ENCODE measurements at places on chromosomes 3 and 15. TPM values are rescaled to one million over a fixed set of nuclear protein-coding genes. Genes with fewer than 3 reads are reported as not detected.

GRCh38 chr15:29542994-29543393, 273.4 kb upstream of the NSMCE3 start:
- H3K36me3 ChIP-seq, result no peaks in the 10 kb centered on the region
- no peaks in the 10 kb centered on the region for H3K4me1 ChIP-seq
- no peak for DNase-seq
- peaks cover 65% of the 10 kb centered on the region for H3K27me3 ChIP-seq

DNA sequence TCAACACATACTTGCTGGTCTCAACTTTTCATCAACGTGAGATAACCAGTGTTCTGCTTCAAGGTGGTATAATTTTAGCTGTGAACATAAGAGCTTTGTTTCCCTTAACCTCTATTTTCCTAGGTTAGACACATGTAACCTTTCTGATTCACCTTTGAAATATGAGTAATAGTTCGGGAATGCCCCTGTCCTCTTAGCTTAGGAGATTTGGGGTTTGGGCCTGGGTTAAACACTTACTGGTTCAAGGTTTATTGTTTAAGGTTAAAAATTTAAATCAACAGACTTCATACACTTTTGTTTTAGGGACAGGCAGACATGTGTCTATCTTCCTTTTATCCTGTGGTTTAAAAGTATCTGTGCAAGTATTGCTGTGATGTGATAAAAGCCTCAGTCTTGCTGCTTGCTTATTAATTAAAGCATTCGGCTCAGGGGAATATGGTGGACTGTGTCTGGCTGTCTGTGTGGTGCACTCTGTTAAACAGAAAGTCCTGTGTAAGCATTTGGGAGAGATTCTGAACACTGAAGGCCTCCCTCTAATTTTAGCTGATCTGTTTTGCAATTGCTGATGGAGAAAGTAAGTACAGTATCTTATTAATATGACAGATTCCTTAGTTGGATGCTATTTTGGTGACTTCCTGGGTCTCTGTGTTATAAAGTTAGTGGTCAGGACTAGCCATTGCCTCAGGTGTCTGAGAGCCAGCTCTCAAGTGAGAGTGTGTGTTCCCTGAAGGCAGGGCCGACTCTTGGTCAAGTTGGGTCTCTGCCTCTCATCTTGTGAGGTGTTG, 81.8 kb downstream of the USP13 start:
- peak; percentile 31 for DNase-seq
- H3K27me3 ChIP-seq, result no peaks in the 10 kb centered on the region
- H3K4me3 ChIP-seq, result no peak overlapping the region
- peaks cover 31% of the 10 kb centered on the region for H3K4me1 ChIP-seq

DNA sequence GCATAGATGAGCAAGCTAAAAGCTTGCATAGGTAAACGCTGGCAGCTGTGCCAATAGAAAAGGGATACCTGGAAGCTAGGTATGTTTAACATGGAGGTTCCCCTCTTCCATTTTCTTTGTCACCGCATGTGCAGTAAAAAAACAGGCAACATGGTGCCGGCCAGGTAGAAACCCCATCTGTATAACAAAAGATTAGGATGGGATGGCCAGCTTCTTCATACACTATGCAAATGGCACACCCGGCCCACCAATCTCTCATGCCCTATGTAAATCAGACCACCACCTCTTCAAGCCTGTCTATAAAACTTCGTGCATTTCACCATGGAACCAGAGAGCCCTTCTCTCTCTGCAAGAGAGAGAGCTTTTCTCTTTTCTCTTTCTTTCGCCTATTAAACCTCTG, 224.3 kb upstream of the P2RY1 start:
- H3K36me3 ChIP-seq, result no peaks in the 10 kb centered on the region
- H3K4me3 ChIP-seq, result no peak overlapping the region
- H3K27me3 ChIP-seq, result no peaks in the 10 kb centered on the region
- H3K4me1 ChIP-seq, result no peaks in the 10 kb centered on the region
- no peak for DNase-seq

GRCh38 chr15:66897971-66898370, 167.4 kb upstream of the SMAD3 start:
- H3K27me3 ChIP-seq, result no peaks in the 10 kb centered on the region
- DNase-seq, result no peak
- no peaks in the 10 kb centered on the region for H3K4me1 ChIP-seq
- H3K36me3 ChIP-seq, result no peaks in the 10 kb centered on the region
- no peak overlapping the region for H3K27ac ChIP-seq
- H3K4me3 ChIP-seq, result no peak overlapping the region

GRCh38 chr15:87155771-87156170, 1076.1 kb downstream of the AGBL1 start:
- H3K4me1 ChIP-seq, result no peaks in the 10 kb centered on the region
- no peak overlapping the region for H3K4me3 ChIP-seq
- no peaks in the 10 kb centered on the region for H3K36me3 ChIP-seq
- no peak for DNase-seq
- H3K27me3 ChIP-seq, result no peaks in the 10 kb centered on the region

DNA sequence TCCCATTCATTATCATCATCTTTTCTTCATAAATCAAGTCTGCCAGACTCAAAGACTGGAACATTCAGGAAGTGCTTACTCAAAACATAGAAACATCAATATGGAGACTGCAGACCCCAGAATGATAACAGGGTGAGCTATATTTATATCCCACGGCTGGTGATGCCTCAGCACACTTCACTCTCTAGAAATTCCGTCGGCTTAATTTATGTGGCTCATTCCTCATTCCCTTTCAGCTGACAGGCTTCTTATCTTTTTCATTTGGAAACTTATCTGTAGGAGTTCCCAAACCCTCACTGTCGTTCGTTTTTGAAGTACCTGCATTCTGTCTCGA, 45.5 kb downstream of the RFTN1 start:
- DNase-seq, result no peak
- H3K27me3 ChIP-seq, result 0 out of 2 replicates have a peak, but pooled peaks cover 4% of the 10 kb centered on the region
- no peak overlapping the region for H3K27ac ChIP-seq
- H3K36me3 ChIP-seq, result no peaks in the 10 kb centered on the region

- no peaks in the 10 kb centered on the region for H3K36me3 ChIP-seq
- no peaks in the 10 kb centered on the region for H3K27me3 ChIP-seq
- no peak overlapping the region for H3K4me3 ChIP-seq
- peaks cover under 1% of the 10 kb centered on the region for H3K4me1 ChIP-seq
- DNase-seq, result no peak
These were observed 872.9 kb downstream of the NAALADL2 start for GRCh38 chr3:175732017-175732416.

The FRMD4B gene
- 10.2 TPM for total RNA-seq

GRCh38 chr3:56775445-56775837, 26.3 kb downstream of the ARHGEF3 start:
- H3K27ac ChIP-seq, result no peak overlapping the region
- no peak overlapping the region for H3K4me3 ChIP-seq
- no peak for DNase-seq
- H3K4me1 ChIP-seq, result no peaks in the 10 kb centered on the region
- H3K36me3 ChIP-seq, result no peaks in the 10 kb centered on the region

DNA sequence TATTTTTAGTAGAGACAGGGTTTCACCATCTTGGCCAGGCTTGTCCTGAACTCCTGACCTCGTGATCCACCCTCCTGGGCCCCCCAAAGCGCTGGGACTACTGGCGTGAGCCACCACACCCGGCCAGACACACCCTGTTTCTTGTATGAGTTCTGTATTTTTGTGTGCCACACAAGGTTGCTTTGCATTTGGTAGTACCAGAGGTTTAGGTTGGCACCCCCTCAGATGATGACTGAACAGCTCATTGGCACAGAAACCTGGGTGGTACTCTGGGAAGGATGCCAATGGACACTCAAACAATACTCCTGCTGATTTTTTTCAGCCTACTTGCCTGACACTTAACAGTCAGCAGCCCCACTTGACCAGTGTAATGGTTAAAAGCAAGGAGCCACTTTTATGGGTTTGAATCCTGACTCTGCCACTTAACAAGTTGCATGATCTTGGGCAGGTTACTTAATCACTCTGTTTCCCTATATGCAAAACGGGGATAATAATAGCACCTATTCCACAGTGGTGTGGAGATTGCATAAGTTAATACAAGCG, 39.2 kb upstream of the BCL2A1 start:
- H3K27me3 ChIP-seq, result no peaks in the 10 kb centered on the region
- H3K4me1 ChIP-seq, result peaks cover 20% of the 10 kb centered on the region
- H3K27ac ChIP-seq, result peak overlapping the region; percentile 66
- DNase-seq, result no peak

DNA sequence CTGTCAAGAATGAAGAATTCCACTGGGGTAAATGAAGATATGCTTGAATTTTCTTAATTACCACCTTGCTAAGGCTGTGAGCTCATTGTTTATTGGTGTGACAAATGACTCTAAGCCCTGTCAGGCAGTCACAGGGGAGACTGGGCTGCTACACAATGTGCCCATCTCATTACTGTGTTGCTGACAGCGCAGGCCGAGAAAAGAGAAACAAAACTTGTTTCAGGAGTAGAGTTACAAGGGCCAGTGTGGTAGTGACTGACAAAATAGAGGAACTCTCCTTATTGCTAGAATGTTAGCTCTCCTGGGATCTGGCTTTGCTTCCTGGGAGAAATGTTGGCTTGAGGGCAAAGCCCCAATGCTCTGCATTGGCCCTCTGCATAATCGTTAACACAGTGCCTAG, 130.4 kb upstream of the CRBN start:
- DNase-seq, result no peak
- H3K27me3 ChIP-seq, result no peaks in the 10 kb centered on the region
- H3K27ac ChIP-seq, result no peak overlapping the region
- H3K4me1 ChIP-seq, result no peaks in the 10 kb centered on the region

DNA sequence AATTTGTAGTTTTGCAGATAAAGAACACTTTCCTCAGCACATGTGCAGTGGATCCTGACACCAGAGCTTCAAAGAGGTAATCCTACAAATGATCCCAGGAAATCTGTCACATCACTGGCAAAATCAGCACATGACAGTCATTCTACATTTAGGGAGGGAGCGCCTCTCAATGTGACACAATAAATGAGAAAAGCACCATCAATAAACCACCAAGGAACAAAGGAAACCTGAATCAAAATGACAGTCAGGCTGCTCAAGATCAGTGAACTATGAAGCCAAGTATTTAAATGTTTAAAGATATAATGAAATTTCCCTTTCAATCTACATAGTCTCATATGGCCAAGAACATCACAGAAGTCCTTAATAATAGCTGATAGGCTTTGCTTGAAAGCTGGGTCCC, 119.5 kb downstream of the LRRN1 start:
- H3K4me3 ChIP-seq, result no peak overlapping the region
- H3K4me1 ChIP-seq, result no peaks in the 10 kb centered on the region
- no peak for DNase-seq
- no peaks in the 10 kb centered on the region for H3K27me3 ChIP-seq
- no peak overlapping the region for H3K27ac ChIP-seq
- H3K36me3 ChIP-seq, result no peaks in the 10 kb centered on the region

DNA sequence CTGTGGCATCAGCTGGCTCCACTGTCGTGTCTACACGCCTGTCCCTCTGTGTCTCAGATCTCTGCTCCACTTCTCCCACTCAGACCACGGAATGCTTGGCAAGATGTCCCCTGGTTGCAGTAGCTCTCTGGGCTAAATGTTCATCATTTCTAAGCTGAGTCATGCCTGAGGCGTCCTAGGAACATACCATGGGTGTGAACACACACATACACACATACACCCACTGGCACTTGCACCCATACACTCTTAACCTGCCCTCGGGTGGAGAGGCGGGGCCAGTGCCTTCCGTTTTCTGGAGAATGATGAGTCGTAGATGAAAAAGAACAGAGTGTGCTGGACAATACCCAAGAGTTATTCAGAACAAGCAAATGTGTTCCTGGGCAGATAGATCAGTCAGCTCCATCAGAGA, 72.4 kb downstream of the SENP2 start:
- DNase-seq, result peak; percentile 69
- H3K27ac ChIP-seq, result peak overlapping the region; percentile 31
- H3K4me3 ChIP-seq, result no peak overlapping the region

The STARD5 gene
- 0.41 TPM for total RNA-seq

- H3K27me3 ChIP-seq, result peaks cover 49% of the 10 kb centered on the region
- no peaks in the 10 kb centered on the region for H3K4me1 ChIP-seq
- H3K36me3 ChIP-seq, result no peaks in the 10 kb centered on the region
- H3K27ac ChIP-seq, result no peak overlapping the region
These were observed 293.3 kb downstream of the MEX3B start for GRCh38 chr15:81752546-81752942.

DNA sequence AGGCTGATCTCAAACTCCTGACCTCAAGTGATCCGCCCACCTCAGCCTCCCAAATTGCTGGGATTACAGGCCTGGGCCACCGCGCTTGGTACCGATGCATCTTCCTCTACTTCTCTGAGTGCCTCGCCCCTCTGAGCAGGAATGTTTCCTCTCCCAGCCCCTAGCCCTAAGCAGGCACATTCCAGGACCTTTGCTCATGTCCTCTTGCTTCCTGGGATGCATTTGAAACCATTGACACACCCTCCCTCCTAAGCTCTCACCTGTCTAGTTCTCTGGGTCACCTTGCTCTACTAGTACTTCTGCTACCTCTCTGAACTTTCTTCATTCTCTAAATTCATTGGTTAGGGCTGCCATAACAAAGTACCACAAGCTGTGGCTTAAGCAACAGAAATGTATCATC, 17.9 kb upstream of the UACA start:
- no peaks in the 10 kb centered on the region for H3K36me3 ChIP-seq
- peaks cover 53% of the 10 kb centered on the region for H3K4me1 ChIP-seq
- no peaks in the 10 kb centered on the region for H3K27me3 ChIP-seq
- peak overlapping the region; percentile 34 for H3K27ac ChIP-seq

- no peaks in the 10 kb centered on the region for H3K27me3 ChIP-seq
- H3K4me3 ChIP-seq, result no peak overlapping the region
These were observed 69.6 kb upstream of the STRIT1 start for GRCh38 chr3:155362808-155363689.

DNA sequence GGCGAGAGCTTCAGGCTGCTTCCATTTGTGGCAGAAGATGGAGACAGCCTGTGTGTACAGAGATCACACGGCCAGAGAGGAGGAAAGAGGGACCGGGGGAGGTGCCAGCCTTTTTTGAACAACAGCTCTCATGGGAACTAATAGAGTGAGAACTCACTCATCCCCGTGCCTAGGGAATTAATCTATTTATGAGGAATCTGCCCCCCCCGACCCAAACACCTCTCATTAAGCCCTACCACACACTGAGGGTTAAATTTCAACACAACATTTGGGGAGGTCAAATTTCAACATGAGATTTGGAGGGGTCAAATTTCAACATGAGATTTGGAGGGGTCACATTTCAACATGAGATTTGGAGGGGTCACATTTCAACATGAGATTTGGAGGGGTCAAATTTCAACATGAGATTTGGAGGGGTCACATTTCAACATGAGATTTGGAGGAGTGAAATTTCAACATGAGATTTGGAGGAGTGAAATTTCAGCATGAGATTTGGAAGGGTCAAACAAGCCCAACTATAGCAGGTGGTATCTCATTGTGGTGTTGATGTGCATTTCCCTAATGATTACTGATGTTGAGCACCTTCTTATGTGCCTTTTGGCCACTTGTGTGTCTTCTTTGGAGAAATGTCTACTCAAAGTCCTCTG, 20.6 kb upstream of the RFTN1 start:
- no peaks in the 10 kb centered on the region for H3K36me3 ChIP-seq
- H3K4me1 ChIP-seq, result no peaks in the 10 kb centered on the region
- DNase-seq, result no peak
- H3K27ac ChIP-seq, result no peak overlapping the region
- H3K27me3 ChIP-seq, result peaks cover 29% of the 10 kb centered on the region
- no peak overlapping the region for H3K4me3 ChIP-seq

Measured in PC-9 (cell line).